ENCODE measurements at places on chromosomes 6 and 20. TPM values are rescaled to one million over a fixed set of nuclear protein-coding genes. Genes with fewer than 3 reads are reported as not detected.

The ANKRD66 gene
- total RNA-seq: not detected

The ENPP3 gene
- total RNA-seq: 0.25 TPM

The PAQR8 gene
- total RNA-seq: 8.5 TPM

The SUMO4 gene
- total RNA-seq: 9.5 TPM

The SMIM13 gene
- total RNA-seq: 7.0 TPM

The PNPLA1 gene
- 0.32 TPM for total RNA-seq

The HSD17B8 gene
- total RNA-seq: 10.8 TPM

The NDUFAF4 gene
- total RNA-seq: 16.3 TPM

The HLA-DQB2 gene
- 112 TPM for total RNA-seq

The DDX39B gene
- total RNA-seq: 576 TPM

The GJE1 gene
- total RNA-seq: not detected

The KCNS1 gene
- total RNA-seq: not detected

The KCNQ2 gene
- total RNA-seq: 0.12 TPM

The NKX2-2 gene
- not detected for total RNA-seq

The SLC17A2 gene
- total RNA-seq: not detected
